ENCODE measurements at places on chromosomes 5 and 9. TPM values are rescaled to one million over a fixed set of nuclear protein-coding genes. Genes with fewer than 3 reads are reported as not detected.

Gene LIX1
- total RNA-seq, result not detected

Gene PCDHGA12
- total RNA-seq, result 0.22 TPM

Gene ARL14EPL
- not detected for total RNA-seq

Gene PAPPA
- not detected for total RNA-seq

Gene NOXA1
- total RNA-seq, result 4.1 TPM

Gene RNF208
- total RNA-seq, result 1.7 TPM

Gene ZNF608
- total RNA-seq, result 0.47 TPM

Gene ELOVL7
- not detected for total RNA-seq

Gene PIP5KL1
- total RNA-seq, result 2.0 TPM

Gene CER1
- total RNA-seq, result not detected

Gene LHX6
- total RNA-seq, result not detected

Gene NME5
- total RNA-seq, result not detected

Gene UGT3A2
- total RNA-seq, result not detected

Gene PRDM9
- total RNA-seq, result not detected

Gene MED7
- total RNA-seq, result 18.2 TPM

Gene GPR151
- total RNA-seq, result not detected

Gene PCDHA12
- total RNA-seq, result not detected

Gene CDK5RAP2
- 81.1 TPM for total RNA-seq

Gene PRSS3
- total RNA-seq, result 0.52 TPM

Gene RACK1
- 2,371 TPM for total RNA-seq

Gene C9orf153
- total RNA-seq, result 1.1 TPM

Gene LCN10
- 11.0 TPM for total RNA-seq

Gene NRG2
- 0.47 TPM for total RNA-seq
